ENCODE measurements at places on chromosomes 7 and 10.

GRCh38 chr10:58014436-58014835, 253.3 kb downstream of the IPMK start:
- DNase-seq: no peak

- no peak for DNase-seq
Measured at GRCh38 chr10:52078397-52078937, 235.6 kb upstream of the DKK1 start.

- no peak for DNase-seq
Measured at GRCh38 chr10:86192147-86192546, 174.4 kb downstream of the GRID1 start.

DNA sequence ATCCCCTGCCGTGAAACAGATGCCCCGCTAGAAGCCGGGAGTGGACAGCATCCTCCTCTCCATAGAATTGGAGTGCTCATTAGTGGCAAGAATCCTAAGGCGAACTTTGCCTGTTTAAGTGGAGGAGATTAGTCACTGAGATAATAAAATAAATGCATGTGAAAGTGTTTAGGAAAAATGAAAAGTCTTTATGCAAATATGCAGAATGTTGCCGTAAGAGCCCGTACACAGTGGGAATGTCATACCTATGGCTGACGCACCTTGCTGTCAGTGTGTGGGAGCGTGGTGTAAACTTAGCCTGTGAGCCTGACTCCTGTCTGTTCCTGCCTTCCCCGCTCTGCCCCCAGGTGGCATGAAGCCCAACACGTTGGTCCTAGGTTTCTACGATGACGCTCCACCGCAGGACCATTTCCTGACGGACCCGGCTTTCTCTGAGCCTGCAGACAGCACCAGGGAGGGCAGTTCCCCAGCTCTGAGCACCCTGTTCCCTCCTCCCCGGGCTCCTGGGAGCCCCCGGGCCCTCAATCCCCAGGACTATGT, 1.7 kb upstream of the TRIP6 start:
- peak; percentile 64 for DNase-seq

DNA sequence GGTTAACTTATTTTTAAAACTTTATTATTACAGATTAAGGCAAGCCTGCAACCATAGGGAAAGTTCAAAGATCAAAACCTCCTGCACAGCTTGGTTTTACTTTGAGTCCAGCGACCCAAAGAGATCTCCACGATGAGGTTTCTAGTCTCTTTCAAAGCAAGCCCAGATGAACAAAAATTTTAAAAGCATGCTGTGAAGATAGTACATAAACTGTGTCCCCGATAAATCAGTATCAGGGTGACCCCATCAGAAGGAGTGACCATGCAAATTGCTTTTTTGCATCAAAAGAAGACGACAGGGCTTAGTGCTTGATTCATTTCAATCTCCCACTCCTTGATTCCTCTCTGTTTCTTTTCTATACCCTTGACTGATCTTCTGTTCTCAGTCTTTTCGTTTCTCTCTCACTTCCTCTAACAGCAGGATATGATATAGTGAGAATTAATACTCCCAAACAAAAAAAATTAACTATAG, 16.0 kb upstream of the DNTT start:
- DNase-seq: no peak

All from hematopoietic multipotent progenitor cell treated with erythropoietin and hydrocortisone succinate and interleukin-3 and kit ligand, for 6 days (in vitro differentiated cells).